ENCODE measurements at places on chromosomes 11 and 22.

DNA sequence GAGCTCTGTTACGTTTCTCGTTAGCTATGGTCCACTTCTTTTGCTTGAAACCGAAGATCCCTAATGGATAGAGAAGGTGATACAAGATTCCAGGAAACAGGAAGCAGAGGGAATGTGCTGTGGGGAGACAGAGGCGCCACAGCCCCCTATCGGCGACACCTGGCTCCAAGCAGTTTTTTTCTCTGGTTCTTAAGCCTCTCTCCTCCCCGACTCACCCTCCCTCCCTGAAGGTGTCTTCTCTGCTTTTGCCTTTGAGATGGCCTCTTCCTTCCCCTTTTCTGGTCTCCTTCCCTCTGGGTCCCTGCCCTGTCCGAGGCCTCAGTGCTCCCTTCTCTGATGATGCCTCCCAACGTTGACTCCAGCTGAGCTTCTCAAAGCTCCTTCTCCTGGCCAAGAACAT is 14.2 kb upstream of the APOBEC3A start:
- DNase-seq = peak; percentile 23

GRCh38 chr11:88604260-88604659 is 266.7 kb upstream of the CTSC start:
- DNase-seq = no peak

- DNase-seq = peak; percentile 10
Observed at GRCh38 chr22:23833017-23833751, 5.6 kb downstream of the DERL3 start.

GRCh38 chr11:798093-798713 is at the start of gene SLC25A22:
Gene SLC25A22, minus strand, starts transcription at chr11:798281. Its CDS starts 3,275 bp downstream, at chr11:795006.
- peak; percentile 94 for DNase-seq

DNA sequence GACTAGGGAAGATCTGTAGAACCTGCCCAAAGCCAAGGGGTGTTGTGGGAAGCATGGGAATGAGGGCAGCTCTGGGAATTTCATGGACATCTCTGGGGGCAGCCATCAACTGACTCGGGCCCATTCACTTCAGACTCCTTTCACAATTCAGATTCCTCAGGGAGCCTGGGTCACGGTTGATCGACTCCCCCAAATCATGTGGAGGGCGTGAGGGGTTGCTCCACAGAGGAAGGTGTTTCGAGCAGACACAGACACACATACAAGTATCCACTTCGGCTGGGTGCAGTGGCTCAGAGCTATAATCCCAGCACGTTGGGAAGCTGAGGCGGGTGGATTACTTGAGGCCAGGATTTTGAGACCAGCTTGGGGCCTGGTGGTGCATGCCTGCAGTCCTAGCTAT is 15.7 kb downstream of the STX3 start:
- DNase-seq = no peak

DNA sequence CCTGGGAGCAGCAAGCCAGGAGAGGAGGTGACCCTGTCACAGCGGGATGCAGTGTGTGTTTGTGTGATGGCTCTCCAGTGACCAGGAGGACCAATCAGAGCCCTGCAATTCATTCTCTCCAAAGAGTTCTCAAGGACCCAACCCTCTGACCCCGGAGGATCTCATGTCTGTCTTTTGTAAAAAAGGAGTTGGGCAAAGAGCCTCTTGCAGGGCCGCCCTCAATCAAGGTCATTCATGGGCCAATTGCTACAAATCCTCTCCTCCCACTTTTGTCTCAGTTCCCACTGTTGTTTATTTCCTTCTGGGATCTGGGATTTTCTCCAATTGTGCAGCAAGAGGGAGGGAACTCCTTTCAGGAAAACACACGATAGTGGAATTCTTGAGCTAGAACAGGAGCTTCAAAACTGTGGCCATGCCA is 4.0 kb downstream of the TECTA start:
- no peak for DNase-seq

GRCh38 chr11:102831489-102832440 is 11.6 kb downstream of the MMP3 start:
- no peak for DNase-seq

DNA sequence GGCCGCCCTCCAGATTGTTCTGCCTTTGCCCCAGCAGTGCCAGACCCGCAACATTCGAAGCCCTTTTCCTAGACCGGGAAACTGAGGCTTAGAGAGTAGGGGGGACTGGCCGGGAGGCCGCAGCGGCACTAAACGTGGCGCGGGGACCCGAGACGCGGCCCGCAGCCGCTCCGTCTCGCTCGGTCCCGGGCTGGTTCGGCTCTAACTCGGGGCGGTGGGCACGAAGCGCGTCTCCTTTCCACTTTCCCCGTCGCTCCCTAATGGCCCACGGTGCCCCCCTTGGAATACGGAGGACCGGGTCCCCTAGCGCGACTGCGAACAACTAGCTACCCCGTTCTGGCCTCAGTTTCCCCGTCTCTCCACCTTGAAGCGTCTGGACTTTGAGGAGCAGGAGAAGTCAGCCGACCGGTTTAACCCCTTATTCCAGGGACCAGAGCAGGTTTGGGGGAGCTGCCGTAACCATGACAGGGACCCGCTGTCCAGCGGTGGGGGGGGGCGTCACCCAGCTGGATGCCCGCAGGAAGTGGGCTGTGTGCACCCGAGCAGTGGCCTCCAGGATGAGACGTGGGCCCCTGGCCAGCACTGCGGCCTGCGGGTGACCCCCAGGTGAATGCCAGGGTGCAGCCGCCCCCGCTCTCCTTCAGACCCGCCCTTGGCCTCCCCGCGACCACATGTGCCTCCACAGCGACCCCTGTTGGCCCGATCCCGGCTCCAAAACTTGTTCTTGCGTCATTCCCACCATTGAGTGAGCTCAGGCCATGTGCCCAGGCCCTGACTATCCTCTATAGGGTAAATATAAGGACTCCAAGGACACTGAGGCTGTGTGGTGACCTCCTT is 1.1 kb downstream of the CDC42EP1 start:
- DNase-seq = peak; percentile 82

DNA sequence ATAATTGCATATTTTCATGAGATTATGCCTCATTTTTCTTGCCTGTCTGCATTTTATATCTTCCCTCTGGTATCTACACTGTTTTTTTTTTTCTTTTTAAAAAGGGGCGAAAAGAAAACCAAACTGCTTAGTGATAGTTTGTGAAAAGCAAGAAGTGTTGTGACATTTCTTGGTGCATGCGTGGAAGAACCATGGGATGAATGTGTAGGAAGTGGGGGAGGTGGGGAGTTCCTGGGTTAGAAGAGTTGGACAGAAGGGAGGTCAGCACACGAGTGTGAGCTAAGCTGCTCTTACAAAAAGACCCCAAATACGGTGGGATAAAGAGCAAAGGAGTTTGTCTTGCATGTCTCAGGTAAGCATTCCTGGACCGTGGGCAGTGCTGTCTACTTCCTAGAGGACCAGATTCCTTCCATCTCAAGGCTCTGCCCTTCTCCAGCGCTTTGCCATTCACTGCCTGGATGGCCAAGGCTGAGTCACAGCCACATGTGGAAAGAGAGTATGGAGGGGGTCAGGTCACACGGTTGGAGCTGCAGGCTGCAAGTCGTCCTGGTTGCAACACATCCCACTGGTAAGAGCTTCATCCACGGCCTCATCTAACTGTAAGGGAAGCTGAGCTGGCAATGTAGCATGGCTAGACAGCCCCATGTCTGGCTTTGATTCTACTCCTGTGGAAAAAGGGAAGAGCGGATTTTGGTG is 300.6 kb downstream of the DDX10 start:
- no peak for DNase-seq

- DNase-seq = no peak
Observed at GRCh38 chr11:90192869-90193582, 29.8 kb downstream of the CHORDC1 start.

GRCh38 chr11:11604370-11604990 is 17.3 kb downstream of the GALNT18 start:
- DNase-seq = no peak

GRCh38 chr11:44562845-44563460 is 2.5 kb upstream of the CD82 start:
- no peak for DNase-seq

- DNase-seq = peak; percentile 65
Observed at GRCh38 chr22:22752556-22753477, 108.4 kb downstream of the GGTLC2 start.

DNA sequence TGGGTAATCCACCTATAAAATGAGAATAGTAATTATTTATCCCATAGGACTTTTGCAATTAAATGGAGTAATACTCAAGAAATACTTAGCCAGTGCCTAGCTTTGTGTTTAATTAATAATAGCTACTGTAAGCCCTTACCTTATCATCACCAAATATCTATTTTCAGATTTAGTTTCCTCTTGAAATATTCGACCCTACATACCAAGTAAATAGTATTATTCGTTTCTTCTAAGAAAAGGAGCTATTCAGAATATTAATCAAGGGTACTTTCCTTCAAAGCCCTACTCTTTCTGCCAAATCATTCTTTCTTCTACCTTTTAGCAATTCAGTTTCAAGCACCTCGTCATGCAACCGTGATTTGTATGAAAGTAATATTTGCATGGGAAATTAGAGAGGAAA is 6.7 kb downstream of the FBXO3 start:
- DNase-seq = no peak

GRCh38 chr11:40281052-40281580 is 1178.3 kb downstream of the LRRC4C start:
- DNase-seq = no peak

DNA sequence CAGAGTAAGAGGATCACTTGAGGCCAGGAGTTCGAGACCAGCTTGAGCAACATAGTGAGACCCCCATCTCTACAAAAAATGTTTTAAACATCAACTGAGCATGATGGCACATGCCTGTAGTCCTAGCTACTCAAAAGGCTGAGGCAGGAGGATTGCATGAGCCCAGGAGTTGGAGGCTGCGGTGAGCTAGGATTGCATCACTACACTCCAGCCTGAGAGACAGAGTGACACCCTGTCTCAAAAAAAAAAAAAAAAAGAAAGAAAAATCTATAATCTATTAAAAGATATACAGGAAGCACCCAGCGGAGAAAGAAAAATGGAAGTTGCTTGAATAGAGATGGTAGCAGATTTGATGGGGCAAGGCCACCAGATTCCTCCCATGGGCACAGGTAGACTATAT is 61.8 kb downstream of the FAM83F start:
- no peak for DNase-seq

DNA sequence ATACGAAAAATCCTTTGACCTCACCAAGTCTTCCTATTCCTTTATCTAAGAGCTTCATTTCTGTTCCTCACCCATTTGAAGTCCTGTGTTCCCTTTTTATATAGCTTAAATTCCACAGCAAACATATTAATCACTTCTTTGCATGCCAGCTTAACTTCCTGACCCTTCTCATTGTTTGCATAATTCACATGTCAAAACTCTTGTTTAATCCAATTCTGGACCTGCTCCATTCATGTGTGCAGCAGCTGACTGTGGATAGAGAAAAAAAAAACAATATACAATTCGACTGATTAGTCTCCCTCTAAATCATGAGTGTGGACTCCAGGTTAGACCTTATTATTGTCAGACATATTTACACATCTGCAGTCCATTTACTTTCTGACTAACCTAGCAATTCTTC is 991.2 kb upstream of the TENM4 start:
- DNase-seq = no peak

- DNase-seq = no peak
Observed at GRCh38 chr11:126357055-126357962, 1.8 kb downstream of the ST3GAL4 start.

DNA sequence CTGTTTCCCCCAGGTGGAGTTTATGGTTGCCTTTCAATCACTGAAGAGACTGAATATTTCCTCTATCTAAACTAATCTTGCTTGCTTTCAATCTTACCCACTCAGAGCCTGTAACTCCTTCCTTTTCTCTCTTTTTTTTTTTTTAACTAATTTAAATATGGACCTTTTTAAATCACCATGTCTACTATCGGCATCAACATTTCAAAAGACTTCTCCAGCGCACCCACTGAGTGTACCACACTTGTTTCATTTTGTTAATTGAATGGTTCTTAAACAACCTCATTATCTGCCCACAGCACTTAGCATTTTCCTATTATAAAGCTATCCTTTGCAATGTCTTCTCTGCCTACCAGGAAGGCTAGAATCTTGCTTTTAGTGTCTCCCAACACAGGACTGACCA is 1212.5 kb downstream of the LRRC4C start:
- no peak for DNase-seq

DNA sequence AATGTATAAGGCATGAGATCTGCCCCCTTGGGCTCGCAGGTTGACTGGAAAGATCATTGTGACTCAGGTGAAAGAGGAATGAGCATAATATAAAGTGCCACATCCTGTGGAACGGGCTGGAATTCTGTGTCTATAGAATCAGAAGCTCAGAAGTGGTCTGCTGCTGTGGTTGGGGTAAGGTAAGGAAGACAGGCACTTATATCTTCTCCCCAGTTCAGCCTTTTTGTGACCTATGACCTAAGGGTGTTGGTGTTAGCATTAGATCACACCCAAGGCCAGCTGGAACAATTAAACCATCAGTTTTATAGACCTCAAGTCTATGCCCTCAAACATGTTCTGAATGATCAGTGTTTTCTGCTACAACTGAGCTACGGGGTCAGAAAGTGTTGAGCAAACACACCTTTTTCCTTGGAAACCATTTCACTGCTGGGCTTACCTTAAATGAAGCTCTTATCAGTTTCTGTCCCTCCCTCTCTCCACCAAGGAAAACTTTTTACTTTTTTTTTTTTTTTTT is 15.7 kb upstream of the POU2AF3 start:
- DNase-seq = no peak

DNA sequence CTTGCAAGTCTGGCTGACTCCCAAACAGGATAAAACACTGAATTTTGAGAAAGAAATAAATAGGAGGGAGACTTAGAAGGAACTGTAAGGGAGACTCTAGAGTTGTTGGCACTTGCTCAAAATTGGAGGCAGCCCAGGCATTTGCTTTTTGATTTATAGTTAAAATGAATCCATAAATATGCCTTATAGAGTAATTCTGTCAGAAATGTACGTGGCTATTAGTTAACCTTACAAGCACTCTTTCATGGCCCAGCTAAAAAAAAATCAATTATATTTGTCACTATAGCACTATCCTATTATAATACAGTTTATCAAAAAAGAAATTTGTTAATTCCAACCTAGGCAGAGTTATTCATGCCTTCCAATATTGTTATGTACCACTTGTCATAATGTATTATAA is 1000.0 kb upstream of the CHORDC1 start:
- DNase-seq = no peak

DNA sequence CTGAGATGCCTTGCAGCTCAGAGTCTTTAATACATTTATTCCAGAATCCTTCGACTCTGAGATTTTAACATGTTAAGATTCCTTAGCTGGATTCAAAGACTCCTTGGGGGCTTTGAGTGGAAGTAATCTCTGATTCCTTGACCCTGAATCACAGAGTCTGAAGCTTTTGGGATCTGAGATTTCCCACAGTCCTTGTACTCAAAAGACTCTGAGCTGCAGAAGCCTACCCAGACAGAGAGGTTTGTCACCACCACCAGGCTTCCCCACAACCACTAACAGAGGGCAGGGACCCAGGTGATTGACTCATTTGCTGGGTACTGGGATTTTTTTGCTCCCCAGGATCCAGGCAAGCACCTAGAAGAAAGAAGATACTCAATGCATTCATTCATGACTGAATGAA is 1.4 kb upstream of the SERPINH1 start:
- DNase-seq = no peak

- no peak for DNase-seq
Observed at GRCh38 chr11:102478673-102479299, 26.2 kb upstream of the TMEM123 start.

All from B cell (primary cell).